ENCODE measurements at places on chromosomes 12 and 14. TPM values are rescaled to one million over a fixed set of nuclear protein-coding genes. Genes with fewer than 3 reads are reported as not detected.

DNA sequence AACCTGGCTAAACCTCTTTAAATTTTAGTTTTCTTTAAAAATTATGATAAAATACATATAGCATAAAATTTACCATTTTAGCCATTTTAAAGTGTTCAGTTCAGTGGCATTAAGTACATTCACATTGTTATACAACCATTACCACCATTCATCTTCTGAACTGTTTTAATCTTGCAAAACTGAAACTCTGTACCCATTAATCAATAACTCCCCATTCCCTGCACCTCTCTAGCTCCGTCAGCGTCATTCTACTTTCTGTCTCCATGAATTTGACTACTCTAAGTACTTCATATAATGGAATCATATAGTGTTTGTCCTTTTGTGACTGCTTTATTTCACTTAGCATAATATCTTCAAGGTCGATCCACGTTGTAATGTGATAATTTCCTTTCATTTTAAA is 75.8 kb upstream of the DDHD1 start:
- no peak for DNase-seq

- DNase-seq, result no peak
Observed at GRCh38 chr12:108630481-108631207, 3.0 kb downstream of the SELPLG start.

CPM gene
- total RNA-seq, result 26.2 TPM

DNA sequence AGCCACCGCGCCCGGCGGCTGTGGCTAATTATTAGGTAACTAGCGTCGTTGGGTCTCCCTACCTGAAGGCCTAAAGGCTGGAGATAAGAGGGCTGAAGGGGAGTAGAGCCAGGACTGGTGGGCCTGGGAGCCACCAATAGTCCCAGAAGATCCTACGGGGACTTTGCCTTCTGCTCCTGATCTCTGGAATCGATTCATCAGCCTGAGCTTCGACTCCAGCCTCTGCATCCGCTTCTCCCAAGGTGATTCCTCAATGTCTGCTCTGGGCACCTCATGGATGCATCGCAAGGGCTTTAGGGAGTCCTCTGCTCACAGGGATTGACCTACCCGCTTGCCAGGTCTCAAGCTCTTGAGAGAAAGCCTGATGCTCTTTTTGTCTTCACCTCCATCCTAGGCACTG is 14.7 kb upstream of the KDM2B start:
- no peak for DNase-seq

GRCh38 chr12:18551106-18551505 is 186.7 kb downstream of the PLCZ1 start:
- no peak for DNase-seq

GRCh38 chr14:40204441-40205175 is 772.4 kb upstream of the FBXO33 start:
- no peak for DNase-seq

- no peak for DNase-seq
Observed at GRCh38 chr14:72925815-72926291, 411 bp upstream of the DCAF4 start.

TCL1B gene
- total RNA-seq, result not detected

HSPB8 gene
- total RNA-seq, result 150 TPM

DNA sequence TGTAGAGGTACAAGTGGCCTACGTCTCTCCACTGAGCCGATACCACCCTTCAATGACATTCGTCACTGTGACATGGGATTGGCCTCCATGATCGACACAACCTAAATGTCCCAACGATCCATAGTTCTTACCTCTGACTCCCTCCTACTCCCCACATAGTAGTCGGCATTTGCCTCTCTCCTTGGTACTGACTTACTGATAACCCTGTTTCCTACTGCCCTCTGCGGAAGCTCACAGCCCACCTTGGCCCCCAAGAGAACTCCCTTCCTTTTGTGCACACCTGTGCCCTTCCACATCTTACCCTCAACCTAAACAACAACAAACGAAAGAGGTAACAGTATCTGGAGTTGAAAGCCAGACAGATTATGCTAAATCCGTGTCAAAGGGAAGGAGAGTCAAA is 23.9 kb downstream of the VSX2 start:
- no peak for DNase-seq

NR1H4 gene
- total RNA-seq, result 0.92 TPM

USP44 gene
- total RNA-seq, result 0.31 TPM

DNA sequence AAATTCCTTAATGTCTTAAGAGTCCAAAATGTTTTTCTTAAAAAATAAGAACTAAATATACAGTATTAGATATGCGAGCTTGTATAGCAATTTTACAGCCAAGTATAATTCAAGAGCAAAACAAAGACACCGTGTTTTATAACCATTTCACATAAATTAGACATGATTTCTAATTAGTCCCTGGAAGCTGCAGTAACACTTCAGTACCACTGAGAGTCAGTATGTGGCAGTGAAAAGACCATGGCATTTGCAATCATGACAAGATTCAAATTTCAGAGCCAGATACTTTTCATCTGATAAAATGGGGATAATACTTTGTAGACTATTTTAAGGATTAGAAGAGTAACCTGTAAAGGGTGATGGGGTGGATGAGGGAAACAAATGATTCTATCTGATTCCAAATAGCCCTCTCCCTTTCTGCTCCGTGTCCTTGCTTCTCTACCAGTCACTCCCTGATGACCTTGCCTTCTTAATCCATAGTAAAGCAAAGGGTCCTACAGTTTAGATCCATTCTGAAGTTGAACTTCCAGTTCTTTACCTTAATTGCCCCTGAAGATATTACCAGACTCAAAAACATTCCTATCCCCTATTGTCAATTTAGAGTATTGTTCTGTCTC is 145.4 kb upstream of the ABCD2 start:
- peak; percentile 58 for DNase-seq

- DNase-seq, result no peak
Observed at GRCh38 chr14:43548368-43548767, 958.7 kb downstream of the FSCB start.

TAS2R46 gene
- 8.4 TPM for total RNA-seq

IL31 gene
- not detected for total RNA-seq

CAPZA3 gene
- total RNA-seq, result not detected

- DNase-seq, result peak; percentile 95
Observed at GRCh38 chr12:120761519-120761934, 35.9 kb downstream of the ACADS start.

GRCh38 chr12:5884866-5885265 is 60.2 kb downstream of the ANO2 start:
- DNase-seq, result no peak

DNA sequence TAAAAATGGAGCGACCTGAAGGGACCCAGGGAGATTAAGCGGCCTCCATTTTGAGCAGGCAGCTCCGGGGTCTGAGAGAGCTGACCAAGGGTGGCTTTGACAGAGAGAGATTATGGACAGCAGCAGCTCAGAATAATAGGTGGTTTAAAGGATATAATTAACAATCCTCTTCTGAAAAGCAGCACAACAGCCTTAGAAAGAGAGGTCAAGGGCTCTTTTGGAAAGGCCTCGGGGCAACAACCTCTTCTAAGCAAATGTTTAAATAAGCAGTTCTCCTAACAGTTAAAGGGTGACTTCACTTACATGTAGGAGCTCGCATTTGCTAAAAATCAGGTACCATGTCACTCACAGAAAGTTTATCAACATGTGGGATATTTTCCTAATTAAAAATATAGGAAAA is 87.2 kb upstream of the FRMD6 start:
- DNase-seq, result no peak

DNA sequence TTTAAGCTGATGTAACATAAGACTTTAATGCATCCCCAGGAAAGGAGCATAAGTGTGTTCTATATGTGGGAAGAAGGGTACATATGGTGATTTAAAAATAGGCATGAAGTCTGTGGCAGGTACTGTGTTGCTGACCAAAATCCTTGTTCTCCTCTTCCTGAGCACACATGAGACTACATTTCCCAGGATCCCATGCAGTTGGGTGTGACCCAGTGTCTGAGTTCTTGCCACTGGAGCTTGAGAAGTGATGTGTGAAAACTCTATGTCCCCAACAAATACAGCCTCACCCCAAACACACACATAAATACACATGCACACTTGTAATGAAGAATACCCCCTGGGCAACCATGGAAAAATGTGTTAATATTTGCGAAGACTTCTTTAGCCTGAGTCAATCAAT is 8.5 kb upstream of the SMIM10L1 start:
- DNase-seq, result no peak

RHOJ gene
- 27.2 TPM for total RNA-seq

GCN1 gene
- total RNA-seq, result 68.3 TPM

ZDHHC22 gene
- 0.41 TPM for total RNA-seq

GRCh38 chr12:53051058-53051880 is 1.4 kb downstream of the TNS2 start:
- peak; percentile 58 for DNase-seq

RFLNA gene
- total RNA-seq, result 5.8 TPM

DNA sequence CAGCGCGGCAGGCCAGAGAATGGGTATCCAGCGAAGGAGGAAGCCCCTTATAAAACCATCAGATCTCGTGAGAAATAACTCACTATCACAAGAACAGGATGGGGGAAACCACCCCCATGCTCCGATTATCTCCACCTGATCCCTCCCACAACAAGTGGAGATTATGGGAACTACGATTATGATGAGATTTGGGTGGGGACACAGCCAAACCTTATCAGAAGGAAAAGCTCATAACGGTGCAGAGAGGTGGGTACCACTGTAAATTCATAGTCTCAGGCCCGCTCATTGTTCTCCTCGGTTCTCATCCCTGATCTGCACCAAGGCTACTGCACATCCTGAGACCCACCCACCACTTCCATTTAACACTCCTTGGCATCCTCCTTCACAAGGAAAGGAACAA is 326.5 kb downstream of the MED13L start:
- no peak for DNase-seq

BBS10 gene
- total RNA-seq, result 16.8 TPM

CCDC85C gene
- total RNA-seq, result 8.4 TPM

RNASE4 gene
- 21.0 TPM for total RNA-seq

GRCh38 chr12:49027846-49028555 is 9.4 kb upstream of the PRKAG1 start:
- no peak for DNase-seq

DNA sequence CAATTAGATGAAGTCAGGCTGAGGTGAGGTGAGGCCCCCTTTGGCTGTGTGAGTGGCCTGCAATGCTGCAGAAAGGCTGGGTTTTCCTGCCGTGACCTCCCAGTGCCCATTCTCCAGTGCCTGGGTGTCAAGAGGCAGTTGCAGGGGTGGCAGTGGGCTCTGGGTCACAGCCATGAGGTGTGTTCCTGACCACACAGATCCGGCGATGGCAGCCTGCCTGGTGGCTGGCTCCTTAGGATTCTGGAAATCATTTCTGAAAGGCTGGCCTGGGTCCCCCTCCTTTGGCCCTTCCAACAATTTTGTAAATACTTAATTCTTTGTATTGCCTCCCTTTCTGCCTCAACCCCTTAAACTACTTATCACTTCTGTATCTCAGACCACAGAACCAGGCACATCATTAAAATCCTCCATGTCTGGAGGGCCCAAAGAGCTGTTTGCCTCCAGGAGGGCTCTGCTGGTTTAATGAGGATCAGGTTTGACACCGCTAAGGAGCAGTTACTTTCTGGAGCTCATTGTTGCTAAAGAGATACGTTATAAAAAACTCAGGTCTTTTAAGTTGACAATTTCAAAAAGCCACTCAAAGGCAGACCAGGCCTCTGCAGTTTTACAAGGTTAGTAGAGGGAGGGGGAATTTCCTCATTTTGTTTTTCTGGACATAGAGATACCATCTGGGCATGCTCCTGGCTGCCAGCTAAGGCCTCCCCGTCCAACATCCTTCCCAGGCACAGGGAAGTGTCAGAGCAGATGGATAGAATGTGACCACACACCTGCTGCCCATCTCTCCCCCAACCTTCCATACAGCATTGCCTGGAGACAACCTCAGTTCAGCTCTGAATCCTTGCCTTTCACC is 204.4 kb downstream of the FOXN3 start:
- no peak for DNase-seq

DNA sequence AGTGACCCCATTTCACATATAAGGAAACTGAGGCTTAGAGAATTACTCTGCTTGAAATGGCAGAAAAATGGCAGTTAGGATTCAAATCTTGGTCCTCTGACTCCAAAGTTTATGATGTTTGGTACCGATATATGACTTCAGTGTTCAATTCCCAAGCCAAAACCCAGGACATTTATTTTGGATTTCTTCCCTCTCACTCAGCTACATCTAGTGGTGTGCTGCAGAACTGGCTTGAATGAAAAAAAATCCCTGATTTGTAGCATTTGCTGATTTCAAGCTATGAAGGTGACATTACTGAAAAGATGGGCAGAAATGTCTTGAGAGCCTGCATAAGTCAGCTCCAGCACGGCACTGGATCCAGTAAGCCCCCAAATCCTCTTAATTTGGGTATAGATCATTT is 106.4 kb downstream of the EFCAB11 start:
- peak; percentile 27 for DNase-seq

DNA sequence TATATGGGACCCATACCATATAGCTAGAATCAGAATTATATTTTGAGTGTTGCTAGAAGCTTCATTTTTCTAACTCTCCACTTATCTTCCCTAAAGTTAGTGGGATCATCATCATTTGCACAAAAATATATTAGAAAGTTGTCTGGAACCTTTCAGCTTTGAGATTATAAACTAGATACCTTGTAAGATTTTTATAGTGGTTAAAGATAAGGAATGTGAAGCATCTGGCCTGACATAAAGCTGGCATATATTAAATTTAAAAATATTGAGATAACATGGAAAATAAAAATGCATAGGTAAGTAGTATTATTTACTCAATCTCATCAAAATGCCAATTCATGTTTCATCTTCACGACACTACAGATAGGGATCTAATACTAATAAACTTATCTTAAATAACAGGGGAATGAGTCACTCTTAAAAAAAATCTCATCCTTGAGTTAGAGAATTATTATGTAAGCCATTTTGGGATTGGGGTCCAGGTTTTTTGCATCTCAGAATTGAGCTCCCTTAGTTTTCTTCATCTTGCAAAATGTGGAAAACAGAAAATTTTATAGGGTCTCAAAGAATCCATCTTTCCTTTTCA is 318.5 kb downstream of the KCNC2 start:
- DNase-seq, result no peak

DNA sequence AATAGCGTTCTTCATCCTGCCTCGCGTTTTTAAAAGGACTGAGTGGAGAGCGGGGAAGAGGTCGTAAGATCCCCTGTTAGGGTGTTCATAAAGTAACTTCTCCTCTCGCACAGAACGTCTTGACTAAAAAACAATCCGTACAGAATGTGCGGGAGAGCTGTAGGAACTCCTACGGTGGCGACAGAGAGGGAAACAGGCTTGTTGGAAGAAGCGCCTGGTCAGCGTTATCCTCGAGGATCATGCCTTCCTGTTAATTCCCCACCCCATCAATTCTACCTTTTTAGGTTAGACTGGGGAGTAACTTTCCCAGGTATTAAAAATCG is 399 bp upstream of the WASHC4 start:
- no peak for DNase-seq

SOAT2 gene
- total RNA-seq, result not detected

- DNase-seq, result no peak
Observed at GRCh38 chr14:100723135-100723829, 3.4 kb upstream of the DLK1 start.

GRCh38 chr12:19201661-19202060 is 72.1 kb downstream of the PLEKHA5 start:
- DNase-seq, result no peak

- no peak for DNase-seq
Observed at GRCh38 chr12:24586293-24586692, 362.6 kb downstream of the BCAT1 start.
